Activated CD4-positive, CD25-positive, alpha-beta regulatory T cell (primary cell): ENCODE measurements at places on chromosomes 7 and 10.

DNA sequence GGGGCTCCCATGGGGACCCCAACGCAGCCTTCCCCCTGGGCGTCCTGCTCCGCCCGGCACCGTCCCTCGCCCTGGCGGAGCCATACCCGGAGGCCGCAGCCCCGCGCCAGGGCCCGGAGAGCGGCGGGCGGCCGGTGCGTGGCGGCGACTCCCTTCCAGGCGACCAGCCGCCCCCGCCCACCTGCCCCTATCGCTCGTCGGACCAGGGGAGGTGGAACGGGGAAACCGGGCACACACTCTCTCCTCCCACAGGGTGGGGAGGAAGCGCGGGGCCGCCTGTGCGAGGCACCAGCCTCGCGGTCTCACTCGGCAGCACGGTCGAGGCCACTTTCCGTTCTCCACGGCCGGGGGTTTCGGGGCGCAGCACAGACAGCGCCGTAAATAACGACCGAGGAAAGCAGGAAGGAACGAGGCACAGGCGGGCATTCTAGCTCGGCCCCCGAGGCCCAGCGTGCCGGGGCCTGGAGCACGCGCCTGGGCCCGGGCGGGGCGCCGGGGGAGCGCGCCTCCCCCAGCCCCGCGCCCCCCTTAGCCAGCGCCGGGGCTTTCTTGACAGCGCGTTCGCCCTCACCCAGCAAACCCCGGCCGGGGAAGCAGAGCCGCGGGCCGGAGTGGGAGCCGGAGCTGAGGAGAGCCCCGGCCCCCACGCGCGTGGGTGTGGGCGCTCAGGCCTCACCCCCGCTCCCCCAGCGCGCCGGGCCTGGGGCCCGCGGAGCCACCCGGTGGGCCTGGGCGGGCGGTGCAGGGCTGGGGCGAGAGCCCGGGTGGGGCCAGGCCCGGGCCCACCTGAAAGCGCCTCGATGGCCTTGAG lies 936 bp downstream of the IGF2BP3 start:
- no peak for DNase-seq

DNA sequence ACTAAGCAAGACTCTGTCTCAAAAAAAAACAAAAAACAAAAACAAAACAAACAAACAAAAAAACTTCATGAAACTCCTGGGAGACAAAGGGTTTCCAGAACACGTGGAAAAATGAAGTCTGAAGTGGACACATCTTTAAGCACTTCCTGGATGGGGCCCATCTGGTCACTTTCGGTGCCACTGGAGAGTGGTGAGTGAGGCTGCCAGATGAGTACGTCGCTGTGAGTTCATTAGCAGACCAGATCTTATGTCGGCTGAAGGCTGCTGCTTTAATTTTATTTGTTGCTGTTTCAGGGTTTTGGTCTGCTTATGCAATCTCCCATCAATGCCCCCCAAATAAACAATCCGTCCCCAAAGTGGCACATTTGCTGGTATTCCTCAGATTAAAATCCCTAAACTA lies 64.4 kb downstream of the NPTX2 start:
- DNase-seq: no peak

DNA sequence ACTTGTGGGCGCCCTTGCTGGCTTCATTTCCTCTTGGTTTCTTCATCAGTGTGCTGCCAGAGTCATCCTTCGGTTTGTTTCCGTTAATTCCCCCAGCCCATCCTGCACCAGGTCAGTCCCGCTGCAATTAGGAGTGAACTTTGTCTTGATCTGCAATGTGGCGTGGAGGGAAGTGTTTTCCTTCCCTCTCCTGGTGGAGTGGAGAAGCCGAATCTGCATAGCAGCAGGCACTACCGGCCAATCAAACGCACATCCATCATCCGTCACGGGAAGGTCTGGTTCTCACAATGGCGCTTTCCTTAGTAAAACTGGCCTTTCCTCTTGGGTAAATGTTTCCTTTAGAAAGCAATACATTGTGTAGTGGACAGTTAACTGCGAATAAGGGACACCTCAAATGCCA lies 337.5 kb downstream of the CXCL12 start:
- no peak for DNase-seq

GRCh38 chr7:2610898-2611297 lies 20.9 kb upstream of the TTYH3 start:
- no peak for DNase-seq

- no peak for DNase-seq
Observed at GRCh38 chr7:12601302-12601869, 30.9 kb downstream of the SCIN start.

DNA sequence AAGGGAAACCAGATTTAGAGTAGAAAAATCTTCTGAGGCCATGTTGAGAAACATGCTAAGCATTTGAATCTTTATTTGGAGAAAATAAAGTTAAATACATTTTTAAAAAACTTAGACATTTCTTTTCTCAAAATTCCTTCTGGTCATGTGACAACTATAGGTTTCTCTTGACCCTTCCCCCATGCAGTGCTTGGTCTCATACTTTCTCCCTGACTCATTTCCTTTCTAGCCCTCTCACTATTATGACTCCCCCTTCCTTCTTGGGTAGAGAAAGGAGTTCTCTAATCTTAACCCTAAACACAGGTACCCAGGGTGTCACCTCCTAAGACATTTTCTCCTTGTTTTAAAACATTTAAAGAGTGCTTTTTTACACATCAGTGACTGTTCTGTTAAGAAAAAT lies 179.5 kb upstream of the TMEM106B start:
- DNase-seq: no peak

- DNase-seq: no peak
Observed at GRCh38 chr7:13093160-13093559, 405.7 kb downstream of the ARL4A start.

DNA sequence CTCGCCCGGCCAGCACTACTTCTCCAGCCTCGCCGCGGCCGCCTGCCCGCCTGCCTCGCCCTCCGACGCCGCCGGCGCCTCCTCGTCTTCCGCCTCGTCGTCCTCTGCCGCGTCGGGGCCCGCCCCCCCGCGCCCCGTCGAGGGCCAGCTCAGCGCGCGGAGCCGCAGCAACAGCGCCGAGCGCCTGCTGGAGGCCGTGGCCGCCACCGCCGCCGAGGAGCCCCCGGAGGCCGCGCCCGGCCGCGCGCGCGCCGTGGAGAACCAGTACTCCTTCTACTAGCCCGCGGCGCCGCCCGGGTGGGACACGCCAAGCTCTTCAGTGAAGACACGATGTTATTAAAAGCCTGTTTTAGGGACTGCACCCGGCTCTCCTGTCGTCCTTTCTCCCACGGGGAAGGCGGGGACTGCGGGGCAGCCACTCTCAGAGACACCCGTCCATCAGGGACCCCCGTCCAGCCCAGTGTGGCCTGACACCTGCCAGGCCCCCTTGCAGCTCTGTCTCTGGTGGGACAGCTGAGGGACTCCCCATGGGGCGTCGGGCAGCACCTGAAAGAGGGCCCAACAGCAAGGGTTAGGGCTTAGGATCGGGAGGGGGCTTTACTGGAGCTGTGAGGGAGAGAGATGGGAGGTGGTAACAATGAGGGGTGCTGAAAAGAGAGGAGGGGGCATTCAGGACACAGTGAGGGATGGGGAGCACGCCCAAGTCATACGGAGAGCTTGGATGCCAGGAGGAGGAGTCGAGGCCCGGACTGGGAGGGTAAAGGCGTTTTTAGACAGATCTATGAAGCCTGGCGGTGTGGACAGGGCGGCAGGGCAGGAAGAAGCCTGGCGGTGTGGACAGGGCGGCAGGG lies 34.7 kb downstream of the SPDYE6 start:
- no peak for DNase-seq

- DNase-seq: no peak
Observed at GRCh38 chr10:32341596-32341995, 5.4 kb downstream of the EPC1 start.

- no peak for DNase-seq
Observed at GRCh38 chr7:140176122-140176701, 571 bp downstream of the KDM7A start.

DNA sequence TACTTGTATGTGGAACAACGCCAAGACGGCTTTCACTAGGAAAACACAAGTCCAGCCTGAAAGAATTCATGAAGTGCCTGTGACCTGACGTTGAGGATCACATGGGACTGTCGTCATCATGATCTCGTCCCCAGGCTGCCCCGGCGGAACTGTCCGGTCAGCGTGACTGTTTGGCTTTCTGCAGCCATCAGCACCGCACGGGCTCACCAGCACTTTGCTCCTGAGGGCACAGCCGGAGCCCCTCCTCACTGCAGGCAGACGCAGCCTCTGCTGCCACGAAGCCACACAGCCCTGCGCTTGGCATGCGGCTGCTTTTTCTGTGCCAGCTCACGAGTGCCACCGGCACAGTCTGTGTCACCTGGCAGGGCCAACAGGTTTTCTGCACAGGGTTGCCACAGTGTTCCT lies 9.4 kb upstream of the GET4 start:
- no peak for DNase-seq

DNA sequence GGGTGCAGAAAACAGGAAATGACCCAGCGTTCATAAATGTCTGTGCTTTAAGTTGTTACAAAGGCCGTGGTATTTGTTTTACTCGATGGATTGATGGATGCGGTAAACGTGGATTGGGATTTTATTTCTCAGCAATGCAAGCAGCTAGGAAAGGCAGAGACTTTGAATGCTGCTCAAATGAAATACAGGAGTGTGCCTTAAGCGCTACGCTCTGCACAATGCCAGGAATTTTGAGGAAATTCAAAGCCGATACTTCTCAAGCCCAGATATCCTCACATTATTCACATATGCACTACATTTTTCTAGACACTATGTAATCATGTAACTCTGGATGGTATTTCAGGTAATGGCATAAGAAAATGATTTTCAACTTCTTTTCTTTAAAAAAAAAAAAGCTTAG lies 514.3 kb upstream of the ADARB2 start:
- no peak for DNase-seq

GRCh38 chr7:92824450-92824849 lies 11.9 kb downstream of the CDK6 start:
- DNase-seq: no peak

- no peak for DNase-seq
Observed at GRCh38 chr7:44572771-44573170, 937 bp downstream of the DDX56 start.

DNA sequence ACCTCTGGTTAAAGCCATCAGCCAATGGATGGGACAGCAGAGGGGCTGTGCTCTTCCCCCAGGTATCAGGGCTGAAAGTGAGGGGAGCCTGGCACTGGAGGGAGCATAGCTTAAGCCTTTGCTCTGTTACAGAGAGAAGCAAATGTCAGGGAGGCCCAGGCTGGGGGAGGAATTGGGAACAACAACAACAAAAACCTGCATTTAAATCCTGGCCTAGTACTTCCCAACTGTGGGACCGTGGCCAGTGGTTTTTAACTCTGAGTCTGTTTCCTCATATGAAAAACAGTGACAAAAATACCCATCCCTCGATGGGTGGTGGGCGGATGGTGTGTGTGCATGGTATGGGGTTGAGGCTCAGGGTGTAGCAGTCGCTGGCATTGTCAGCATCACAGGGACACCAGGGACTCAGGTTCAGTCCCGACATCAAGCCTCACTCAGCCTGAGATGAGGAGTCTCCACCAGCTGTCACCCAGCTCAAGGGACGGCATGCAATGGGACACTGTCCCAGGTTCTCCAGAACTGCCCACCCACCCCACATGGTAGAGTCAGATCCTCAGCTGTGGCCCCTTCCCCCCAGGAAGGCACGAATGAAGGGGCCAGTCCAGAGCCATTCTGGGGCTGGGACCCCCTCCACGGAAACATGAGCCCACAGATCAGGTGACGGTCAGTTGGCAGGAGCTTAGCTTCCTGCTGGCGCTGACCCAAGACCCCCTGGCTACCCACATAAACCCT lies 74.5 kb downstream of the AFAP1L2 start:
- no peak for DNase-seq

- no peak for DNase-seq
Observed at GRCh38 chr7:16278167-16278787, 143.1 kb downstream of the CRPPA start.

DNA sequence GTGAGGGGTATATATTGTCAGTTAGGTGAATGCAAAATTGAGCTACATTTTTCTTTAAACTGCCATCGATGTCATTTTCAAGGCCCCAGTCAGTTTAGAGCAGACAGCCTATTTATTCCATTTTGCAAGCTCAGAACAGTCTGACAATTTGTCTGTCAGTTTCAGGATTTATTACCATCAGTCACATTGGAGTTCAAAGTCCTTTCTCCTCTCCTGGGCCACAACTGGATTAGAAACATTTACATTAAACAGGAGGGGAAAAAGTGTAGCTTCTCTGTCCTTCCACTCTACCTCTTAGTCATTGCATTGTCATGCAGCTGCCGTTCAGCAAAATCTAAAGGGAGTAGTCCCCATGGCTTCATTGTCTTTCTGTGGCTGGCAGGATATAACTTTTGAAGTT lies 3.5 kb upstream of the GHITM start:
- no peak for DNase-seq

DNA sequence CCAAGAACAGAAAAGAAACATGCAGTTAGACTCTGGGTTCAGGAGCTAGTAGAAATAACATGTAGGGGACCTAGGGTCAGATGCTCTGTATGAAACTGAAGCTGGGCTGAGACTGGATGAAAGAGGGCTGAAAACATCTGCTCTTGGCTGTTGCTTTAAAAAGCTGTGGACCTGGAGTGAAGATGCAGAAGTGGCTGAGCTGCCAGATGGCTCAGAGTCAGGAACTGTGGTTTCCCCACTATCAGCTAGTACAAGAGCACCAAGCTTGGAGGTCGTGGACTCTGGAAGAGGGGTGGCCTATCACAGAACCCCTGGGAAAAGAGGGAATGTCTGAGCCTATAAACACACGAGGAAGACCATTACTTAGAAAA lies 5.9 kb downstream of the ADK start:
- DNase-seq: no peak

- DNase-seq: no peak
Observed at GRCh38 chr7:66140924-66141323, 26.3 kb downstream of the CRCP start.

- no peak for DNase-seq
Observed at GRCh38 chr7:104652434-104652833, 324.0 kb downstream of the LHFPL3 start.

DNA sequence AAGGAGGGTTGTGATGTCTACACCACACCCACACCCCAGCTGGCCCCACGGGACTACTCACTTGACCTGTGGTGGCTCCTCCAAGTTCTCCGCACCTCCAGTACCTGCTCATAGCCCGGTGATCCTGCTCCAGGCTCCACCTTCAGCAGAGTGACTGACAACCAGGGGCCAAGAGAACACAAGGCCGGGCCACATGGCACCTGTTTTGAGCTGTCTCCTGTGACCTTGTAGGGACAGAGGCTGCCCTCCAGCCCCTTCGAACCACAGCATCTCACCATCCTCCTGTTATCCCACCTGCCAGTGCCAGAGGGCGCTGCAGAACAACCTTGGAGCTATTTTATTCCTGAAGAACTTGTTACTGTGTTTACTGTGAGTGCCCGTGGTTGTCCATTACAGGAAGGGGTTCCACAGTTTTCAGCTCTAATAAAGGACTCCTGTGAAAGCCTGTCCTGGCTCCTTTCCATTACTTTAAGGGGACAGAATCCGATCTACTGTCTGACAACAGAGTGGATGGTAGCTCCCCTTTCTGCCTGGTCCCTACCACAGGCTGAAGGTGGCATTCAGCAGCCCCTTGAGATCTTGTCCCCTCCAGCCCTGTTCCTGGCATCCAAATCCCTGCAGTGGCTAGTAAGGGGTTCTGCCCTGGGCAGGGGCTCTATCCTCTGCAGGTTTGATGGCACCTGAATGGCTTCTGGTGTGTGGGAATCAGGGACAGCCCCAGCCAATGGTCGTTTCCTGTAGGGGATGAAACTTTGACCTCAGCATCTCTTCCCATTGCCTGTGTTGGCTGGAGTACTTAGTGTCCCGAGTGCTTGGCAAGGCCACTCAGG lies 50.8 kb downstream of the C10orf120 start:
- DNase-seq: no peak

GRCh38 chr7:46220066-46220630 lies 299.1 kb upstream of the IGFBP3 start:
- DNase-seq: no peak
